ENCODE measurements at places on chromosomes 13 and 19.

DNA sequence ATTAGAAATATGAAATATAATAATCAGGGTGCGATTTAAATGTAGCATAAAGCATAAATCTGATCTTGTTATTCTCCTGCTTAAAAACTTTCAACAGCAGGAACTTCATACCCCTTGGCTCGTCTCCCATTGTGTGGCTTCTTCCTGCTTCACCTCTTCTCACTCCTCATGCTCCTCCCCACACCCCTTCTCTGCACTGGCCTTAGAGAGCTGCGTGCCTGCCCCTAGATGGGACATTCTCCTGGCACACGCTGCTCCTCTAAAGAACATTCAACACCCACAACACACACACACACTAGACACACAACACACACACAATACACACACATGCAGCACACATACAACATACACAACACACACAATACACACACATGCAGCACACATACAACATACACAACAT is 104.6 kb upstream of the RAP2A start:
- DNase-seq: no peak

- DNase-seq: no peak
Measured at GRCh38 chr13:59658027-59658737, 505.5 kb downstream of the DIAPH3 start.

DNA sequence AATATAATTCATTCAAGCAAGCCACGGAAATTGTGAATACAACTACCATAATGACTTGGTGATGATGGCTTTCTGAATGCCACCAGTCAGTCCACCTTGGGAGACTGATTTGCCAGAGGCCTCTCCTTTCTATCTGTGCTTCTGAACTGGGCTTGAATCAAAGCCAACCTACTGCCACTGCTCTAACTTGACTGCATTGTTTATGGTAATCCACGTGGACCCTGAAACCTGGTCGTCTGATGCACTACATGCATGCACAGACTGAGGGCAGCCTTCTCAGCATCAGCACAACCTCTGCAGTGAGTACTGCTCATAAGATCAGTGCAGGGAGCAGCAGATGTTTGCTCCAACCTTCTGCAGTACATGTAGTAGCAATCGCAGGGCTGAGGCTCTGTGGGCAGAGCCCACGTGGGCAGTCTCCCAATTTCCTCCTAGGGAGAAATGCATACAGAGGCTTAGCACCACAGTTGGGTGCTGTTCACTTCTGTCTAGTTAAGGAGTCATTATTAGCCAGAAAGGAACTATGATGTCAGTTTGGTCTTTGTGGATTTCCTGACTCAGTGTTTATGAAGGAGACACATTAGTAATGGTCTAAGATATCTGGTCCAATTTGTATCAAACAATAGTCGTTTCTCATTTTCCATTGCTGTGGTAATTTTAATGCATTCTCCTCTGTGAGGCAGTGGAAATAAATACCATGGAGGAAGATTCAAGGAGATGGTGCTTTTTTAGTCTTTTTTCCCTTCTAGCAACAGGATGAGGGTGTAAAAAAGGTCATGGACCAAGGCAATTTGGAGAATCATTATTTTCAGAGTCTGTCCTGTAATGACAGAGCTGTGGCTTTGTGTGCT is 82.5 kb downstream of the AKAP11 start:
- no peak for DNase-seq

GRCh38 chr13:42155251-42155650 is 106.8 kb downstream of the DGKH start:
- no peak for DNase-seq

DNA sequence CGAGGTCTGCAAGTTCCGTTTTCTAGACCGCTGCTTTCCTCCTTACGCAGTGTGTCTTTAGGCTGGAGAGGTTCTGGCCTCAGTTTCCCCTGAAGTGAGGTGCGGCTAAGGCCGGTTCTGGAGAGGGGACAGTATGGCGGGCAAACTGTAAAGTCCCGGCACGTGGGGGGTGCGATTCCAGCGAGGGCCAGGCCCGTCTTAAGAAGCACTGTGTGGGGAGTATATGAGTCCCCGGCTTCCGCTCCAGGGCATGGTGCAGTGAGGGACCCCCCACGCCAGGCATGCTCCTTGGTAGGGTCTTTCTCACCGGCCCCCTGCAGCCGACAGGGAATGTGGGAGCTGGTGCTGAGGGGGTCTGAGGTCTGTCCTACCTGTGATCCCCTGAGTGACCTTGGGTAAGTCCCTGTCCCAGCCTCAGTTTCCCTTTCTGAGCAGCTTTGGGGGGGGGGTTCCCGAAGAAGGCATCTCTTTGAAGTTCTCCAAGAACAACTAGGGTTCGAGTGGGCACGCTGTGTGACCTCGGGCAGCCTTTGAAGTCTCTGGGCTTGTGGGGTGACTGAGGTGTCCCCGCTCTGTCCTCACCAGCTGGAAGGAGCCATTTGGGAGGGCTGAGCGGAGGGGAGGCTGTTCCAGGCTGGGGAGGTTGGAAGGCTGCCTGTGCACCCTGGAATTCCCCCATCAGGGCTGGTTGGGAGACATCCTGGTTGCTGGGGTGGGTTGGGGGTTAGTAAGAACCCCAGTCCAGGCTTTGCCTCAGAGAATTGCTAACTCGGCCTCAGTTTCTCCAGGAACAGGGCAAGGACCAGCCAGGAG is 1.5 kb downstream of the NFIC start:
- DNase-seq: no peak

GRCh38 chr13:38309397-38309796 is 40.3 kb upstream of the UFM1 start:
- no peak for DNase-seq

- DNase-seq: no peak
Measured at GRCh38 chr13:114272977-114273376, 8.4 kb upstream of the UPF3A start.

- DNase-seq: no peak
Measured at GRCh38 chr19:48596679-48597465, 9.7 kb upstream of the SPACA4 start.

DNA sequence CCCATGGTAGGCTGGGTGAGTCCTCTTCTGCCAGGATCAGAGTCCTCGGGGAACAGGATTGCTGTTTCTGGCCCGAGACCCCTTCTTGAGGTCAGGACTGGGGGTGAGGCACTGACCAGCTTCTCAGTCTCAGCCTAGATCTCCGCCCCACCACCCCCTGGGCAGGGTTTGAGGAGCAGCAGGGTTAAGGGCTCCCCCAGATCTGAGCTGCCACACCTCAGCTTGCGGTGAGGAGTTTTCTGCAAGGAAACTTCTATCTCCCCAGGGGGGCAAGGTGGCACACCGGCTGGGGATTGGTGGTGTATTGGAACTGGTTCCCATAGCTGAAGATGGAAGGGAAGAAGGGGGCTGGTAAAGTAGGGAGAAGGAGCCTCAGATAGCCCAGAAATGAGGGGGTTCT is 19.5 kb downstream of the CHST8 start:
- no peak for DNase-seq

DNA sequence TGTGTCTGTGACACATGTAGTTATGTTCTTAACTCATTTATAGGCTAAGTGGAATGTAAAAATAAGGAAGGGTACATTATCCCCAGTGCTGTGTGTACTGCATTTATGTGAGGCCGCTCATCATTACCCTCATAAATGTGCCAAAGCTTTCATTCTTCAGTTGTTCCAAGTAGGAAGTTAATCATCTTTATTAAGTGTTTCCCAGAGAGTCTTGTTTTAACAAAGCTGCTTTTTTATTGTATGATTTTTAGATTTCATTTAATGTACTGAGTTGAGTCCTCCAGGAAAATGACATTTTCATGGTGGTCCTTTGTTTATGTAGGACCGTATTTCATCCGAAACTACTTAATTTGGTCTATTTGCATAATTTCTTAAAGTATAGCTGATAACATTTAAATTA is 379.8 kb downstream of the DLEU7 start:
- DNase-seq: no peak

DNA sequence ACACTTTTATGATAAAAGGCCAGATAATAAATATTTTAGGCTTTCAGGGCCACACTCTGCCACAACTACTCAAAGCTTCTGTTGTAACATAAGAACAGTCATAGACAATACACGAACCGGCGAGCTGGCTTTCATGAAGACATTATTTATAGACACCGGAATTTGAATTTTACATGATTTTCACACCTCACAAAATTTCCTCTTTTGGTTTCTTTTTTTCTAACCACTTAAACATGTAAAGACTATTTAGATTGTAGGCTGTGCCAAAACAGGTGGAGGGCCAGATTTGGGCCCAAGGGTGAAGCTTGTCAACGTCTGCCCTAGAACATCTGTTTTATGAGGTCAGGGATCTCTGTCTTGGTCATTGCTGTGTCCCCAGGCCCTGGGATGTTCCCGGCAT is 29.7 kb upstream of the FXYD3 start:
- DNase-seq: no peak

DNA sequence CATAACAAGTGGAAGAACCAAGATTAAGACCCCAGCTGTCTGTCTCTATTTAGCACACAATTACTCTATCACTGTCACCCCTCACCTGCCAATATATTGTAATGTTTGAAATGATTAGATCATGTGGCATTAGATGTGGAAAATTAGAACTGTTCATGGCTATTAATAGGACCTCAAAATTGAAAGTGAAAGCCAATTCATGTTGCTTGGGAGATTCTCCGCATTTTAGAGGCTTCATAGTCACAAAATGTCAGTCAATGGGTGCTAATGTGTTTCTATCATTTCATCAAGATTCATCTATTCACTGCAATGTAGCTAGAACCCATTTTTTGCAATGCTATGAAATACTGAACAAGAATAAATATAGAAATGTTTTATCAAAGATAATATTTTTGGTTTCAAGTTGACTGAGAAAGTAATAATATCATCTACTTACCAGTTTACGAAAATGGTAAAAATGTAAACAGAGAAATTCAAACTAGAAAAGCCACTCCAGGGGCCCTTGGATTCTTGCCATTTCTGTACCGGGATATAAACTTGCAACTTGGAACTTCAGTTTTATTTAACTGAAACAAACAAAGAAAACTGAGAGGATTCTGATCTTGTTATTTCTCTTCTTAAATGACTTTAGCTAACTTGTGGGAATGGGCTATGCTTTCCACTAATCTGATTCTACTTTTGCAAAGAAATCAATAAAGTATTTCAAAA is 388.6 kb downstream of the DCT start:
- DNase-seq: no peak

DNA sequence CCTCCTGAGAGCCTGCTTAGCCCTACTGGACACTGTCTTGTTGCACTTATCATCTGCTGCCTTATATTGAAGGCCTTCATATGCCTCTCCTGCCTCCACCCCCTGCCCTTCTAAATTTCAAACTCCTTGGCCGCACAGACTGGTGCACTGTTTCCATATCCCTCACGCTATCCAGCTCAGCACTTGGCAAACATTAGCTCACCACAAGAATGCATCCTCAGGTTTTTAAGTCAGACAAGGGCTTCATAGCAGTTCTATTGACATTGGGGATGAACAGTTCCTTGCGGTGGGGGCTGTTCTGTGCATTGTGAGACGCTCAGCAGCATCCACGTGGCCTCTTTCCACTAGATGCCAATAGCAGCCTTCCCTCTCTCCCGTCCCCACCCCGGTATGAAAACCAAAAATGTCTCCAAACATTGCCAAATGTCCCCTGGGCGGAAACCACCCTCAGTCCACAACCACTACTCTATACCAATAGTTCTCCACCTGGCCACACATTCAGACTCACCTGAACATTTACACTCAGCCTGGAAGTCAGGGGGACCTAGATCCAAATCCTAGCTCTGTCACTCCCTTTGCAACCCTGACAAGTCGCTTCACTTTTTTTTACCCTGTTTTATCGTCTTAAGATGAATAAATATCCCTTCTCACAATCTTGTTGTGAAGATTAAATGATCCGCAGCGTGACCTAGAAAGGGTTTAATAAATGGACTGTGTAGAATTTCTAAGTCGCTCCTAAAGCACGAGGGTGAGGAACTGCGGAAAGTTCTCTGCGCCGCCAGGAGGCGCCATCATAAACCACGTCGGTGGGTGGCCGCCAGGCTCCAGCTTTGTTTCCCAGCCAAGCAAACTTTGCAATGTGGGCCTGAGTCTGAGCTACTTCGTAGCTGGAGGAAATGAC is 3.6 kb upstream of the CEACAM3 start:
- DNase-seq: no peak

GRCh38 chr19:43300206-43300605 is 30.9 kb upstream of the PSG9 start:
- DNase-seq: no peak

DNA sequence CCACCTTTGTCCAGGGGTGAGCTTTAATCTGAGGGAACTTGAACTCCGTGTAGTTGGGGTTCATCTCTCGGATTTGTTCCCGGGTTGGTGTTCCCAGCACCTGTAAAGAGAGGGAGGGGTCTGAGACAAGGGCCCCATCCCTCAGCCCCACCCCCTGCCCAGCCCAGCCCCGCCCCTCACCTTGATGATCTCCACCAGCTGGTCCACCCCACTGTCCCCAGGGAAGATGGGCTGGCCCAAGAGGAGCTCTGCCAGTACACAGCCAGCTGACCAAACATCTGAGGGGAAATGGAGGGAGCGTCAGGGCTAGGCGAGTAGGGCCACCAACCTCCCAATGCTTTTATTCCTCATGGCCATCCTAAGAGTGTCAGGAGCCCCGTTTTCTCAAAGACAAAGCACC is 9.3 kb downstream of the GSK3A start:
- no peak for DNase-seq

DNA sequence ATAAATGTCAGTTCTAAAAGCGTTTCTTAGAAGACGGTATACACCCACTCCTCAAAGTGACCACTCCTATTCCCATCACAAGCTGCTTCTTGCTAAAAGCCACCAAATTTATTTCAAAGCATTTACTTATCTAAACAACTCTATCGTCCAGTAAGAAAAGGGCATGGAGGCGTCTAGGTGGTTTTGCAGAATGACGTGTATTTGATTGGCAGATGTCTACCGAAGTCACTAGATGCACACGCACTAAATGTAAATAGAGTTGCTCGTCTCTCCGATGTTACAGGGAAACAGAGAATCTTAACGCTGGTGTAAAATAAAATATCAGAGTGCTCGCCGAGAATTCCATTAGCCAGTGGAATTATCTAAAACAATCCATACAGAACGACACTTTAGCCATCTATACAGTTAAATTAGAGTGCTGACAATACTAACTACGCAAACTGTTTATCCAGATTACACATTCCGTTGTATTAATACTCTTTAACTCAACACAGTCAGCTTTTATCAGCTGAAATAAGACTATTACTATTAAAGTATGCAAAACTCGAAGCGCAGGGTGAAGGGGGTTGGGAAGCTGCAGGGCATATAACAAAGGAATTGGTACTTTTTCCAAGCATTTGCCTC is 1.9 kb downstream of the KLF12 start:
- no peak for DNase-seq

All from HFF-Myc (cell line).